ENCODE measurements at places on chromosomes 5 and 9.

GRCh38 chr5:120533581-120533980 is 69.5 kb downstream of the PRR16 start:
- DNase-seq: no peak

DNA sequence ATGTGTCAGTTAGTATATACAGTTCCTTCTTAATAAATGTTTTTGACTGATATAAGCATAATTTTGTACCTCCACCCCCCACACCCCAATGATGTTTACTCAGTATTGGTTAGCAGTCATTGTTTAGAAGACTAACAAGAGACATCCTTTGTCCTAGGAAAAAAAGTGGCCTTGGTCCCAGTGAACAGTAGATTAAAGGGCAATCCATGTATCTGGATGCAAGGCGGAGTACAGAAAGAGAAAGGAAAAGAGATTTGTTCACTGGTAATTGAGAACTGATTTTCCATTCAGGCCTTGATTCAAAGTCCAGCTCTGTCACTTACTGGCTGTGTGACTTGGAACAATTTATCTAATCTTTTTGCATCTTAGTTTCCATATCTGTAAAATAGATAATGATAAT is 4.6 kb downstream of the RALGPS1 start:
- DNase-seq: no peak

- no peak for DNase-seq
Measured at GRCh38 chr9:105994970-105995369, 300.6 kb downstream of the TMEM38B start.

GRCh38 chr5:139178935-139179334 is 19.2 kb downstream of the SIL1 start:
- no peak for DNase-seq

DNA sequence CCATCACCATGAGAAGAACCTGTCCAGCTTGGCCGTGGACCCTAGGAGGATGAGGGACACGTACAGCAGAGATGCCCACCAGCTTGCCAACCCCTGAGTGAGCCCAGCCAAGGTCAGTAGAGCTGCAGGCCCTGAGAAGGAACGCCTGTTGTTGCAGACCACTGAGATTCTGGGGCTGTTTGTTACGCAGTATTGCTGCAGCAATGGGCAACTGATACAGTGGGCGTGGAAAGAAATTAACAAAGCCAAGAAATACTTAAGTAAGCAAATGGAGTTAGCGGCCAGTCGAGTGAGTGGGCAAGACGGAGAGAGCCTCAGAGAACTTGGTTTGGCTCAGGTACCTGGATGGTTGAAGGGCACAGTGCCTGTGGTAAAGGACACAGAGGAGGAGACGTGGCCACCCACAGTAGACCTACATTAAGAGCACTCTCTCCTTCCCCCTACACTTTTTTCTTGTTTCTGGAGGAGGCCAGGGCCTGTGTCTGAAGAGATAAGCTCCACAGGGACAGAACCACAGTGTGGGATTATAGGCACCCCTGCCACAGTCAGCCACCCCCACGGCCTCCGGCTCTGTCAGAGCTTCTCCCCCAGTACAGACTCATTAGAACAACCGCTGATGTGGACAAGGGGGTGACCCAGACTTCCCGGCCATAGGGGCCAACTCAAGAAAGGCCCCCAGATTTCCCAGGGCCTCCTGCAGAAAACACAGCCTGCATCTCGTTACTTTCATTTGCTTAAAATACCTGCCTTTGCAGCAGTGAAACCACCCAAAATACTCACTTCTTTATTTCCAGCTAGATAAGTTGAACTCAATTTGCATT is 40.1 kb upstream of the GRHPR start:
- DNase-seq: no peak

DNA sequence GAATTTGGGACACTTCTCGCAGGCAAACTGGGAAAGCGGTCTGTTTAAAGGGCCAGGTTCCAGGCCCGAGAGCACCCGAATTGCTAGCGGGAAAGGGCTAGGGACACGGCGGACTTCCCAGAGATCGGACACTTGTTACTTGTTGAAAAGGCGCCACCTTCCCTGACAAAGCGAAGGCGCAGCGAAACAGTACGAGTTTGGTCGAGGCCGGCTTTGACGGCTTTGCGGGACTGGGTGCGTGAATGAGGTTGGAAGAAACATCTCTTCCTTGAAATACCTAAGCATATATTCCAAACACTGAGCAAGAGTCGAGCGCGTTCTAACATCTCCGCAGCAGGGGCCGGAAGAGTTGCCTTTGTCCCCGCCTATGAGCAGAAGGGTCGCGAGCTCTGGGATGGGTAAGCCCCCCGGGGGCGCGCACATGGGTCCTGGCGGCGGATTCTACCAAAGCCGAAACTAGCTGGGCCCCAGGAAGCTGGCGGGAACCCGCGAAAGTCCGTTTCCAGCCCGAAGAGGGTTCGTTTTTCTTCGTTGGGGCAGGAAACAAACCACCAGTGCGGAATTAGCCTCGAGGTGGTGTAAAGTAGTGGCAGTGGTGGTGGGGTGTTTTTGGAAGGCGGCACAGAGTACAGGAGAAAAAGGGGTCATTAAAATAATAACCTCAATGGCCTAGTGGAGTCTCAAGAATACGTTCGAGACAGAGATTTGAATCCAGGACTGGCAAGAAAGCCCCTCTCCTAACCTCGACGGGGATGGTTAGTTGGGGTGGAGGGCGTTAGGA is 1.5 kb downstream of the GDNF start:
- DNase-seq: no peak

DNA sequence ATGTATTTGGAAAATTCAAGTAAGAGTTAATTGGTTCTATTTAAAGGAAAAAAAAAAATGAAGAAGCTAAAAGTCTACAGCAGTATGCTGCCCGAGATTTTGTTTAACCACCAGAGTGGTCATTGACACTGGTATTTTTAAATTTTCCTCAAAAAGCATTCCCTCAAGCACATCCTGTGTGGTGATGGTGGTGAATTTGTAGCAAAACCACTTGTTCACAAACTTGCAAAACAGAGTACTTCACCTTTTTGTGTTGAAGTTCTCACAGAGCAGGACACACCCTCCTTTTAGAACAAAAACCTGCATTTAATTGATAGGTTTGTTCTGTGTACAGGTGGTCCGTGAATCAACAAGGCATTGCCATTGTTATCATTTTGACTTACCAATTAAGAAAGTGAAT is 374.2 kb downstream of the EFNA5 start:
- DNase-seq: no peak

- no peak for DNase-seq
Measured at GRCh38 chr5:128193665-128194390, 110.3 kb downstream of the SLC12A2 start.

DNA sequence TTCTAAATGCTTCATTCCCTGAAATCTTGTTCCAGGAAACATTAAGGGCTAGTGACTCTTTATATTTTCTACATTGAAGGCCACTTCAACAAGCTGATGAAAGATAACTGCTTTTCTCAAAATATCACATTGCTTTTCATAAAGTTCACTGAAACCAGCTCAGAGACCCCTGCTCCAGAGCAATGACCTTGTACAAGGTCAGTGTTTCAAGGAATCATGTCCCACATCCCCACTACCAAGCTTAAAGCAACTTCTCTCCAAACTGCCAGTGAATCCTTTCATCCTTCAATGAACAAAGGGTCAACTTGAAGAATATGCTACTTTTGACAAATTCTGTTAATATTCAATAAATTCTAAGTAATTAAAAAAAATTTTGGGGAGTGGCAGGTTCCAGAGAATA is 12.0 kb upstream of the SPATA24 start:
- no peak for DNase-seq

DNA sequence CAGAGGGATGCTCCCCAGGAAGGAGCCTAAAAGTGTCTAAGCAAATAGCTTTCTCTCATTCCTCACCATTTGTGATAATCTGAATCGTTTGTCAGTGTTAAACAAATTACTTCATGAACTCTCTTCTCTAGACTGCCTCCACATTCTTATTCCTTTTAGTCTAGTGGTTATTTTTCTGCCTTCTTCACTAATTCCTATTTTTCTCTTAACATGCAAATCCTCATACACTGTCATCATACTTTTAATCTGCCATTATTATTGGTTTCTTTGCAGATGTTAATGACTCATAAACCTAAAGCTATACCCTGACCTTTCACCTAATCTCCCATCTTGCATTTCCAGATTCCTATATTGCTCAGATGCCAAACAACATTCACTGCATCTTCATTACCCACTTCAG is 428.9 kb downstream of the EFNA5 start:
- DNase-seq: no peak

DNA sequence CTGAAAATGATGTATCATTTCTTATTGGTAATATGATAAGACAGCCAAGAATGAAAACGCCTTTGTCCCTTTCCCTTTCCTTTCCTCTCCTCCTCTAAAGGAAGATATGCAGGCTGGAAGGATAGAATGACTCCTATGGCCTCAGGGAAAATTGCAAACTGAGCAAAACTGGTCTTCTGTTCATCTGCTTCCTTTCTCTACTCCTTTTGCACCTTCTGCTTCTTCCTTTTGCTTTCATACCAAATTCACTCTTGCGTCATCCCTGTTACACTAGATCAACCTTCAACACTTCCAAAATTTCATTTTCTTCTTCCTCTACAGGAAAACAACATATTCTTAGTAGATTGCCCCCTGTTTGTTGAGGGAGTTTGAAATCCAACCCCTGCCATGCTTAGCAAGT is 234.1 kb downstream of the ADAMTS6 start:
- DNase-seq: no peak

DNA sequence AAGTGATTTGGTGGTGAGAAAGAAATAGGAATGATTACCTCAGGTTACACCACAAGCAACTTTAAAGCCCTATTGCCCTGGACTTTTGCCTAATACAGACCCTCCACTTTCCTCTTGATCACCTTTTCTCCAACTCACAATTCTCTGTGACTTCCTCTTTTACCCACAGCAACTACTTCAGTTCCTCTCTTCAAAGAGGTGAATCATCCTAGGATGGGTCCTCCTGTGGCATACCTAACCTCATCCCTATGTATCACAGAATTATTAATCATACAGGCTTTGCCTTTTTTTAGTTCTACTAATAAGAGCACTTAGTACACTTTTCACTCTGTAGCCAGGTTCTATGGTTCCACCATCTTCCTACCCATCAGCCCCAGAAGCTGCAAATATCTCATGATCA is 19.6 kb upstream of the INSL6 start:
- no peak for DNase-seq

GRCh38 chr9:98185611-98186171 is 6.7 kb downstream of the CORO2A start:
- DNase-seq: no peak

GRCh38 chr9:31030741-31031202 is 1353.7 kb upstream of the ACO1 start:
- no peak for DNase-seq

Data from fibroblast of the conjunctiva (primary cell).